Gastroesophageal sphincter (tissue), 4 donors: ENCODE measurements at places on chromosomes 13 and 19. TPM values are rescaled to one million over a fixed set of nuclear protein-coding genes. Genes with fewer than 3 reads are reported as not detected.

IQCN gene
- total RNA-seq = 0.50 TPM

LPAR2 gene
- 1.4 TPM for total RNA-seq

KLK4 gene
- not detected for total RNA-seq

DCT gene
- 0.13 TPM for total RNA-seq

IL12RB1 gene
- total RNA-seq = 1.3 TPM

DNA sequence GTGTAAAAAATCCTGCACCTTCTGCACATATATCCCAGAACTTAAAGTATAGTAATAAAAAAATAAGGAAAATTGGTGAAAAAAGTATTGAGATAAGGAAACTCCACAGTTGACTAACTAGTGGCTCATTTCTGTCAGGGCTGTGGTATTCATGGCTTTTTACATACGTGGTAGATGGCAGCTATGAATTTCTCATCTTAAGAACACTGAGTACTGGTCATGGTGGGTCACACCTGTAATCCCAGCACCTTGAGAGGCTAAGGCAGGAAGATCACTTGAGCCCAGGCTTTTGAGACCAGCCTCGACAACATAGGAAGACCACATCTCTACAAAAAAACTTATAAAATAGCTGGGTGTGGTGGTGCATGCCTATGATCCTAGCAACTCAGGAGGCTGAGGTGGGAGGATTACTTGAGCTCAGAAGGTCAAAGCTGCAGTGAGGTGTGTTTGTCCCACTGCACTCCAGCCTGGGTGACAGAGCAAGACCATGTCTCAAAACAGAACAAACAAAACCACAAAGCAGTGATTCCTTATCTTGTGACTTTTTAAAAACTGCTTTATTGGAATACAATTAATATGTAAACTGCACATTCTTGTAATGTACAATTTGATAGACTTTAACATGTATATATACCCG lies 16.8 kb downstream of the SLAIN1 start:
- no peak for ATAC-seq

DNA sequence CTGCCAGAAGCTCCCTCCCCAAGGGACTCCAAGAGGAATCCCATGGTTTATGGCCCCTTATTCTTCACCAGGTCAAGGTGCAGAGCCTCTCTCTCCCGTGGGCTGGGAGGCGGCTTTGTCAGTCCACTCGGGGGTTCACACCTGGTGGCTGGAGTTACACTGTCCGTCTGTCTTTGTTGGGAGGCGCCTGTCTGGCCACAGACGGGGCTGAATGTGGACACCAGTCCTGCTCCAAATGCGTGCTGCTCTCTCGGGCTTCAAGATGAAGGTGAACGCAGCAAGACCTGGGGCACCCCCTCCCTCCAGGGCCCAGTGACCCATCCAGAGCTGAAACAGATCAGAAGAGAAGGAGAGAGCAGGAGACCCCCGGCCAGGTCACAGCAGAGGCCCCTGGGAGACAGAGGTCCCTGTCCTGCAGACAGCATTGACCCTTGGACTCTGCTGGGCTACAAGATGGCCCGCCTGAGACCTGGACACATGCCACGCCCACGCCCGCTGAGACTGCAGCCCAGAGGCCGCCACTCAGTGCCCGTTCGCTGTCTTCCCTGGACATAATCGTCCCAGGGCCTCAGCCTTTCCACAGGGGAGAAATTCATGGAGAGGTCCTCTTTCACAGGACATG lies 29.9 kb upstream of the TUBGCP3 start:
- no peak for ATAC-seq

DNA sequence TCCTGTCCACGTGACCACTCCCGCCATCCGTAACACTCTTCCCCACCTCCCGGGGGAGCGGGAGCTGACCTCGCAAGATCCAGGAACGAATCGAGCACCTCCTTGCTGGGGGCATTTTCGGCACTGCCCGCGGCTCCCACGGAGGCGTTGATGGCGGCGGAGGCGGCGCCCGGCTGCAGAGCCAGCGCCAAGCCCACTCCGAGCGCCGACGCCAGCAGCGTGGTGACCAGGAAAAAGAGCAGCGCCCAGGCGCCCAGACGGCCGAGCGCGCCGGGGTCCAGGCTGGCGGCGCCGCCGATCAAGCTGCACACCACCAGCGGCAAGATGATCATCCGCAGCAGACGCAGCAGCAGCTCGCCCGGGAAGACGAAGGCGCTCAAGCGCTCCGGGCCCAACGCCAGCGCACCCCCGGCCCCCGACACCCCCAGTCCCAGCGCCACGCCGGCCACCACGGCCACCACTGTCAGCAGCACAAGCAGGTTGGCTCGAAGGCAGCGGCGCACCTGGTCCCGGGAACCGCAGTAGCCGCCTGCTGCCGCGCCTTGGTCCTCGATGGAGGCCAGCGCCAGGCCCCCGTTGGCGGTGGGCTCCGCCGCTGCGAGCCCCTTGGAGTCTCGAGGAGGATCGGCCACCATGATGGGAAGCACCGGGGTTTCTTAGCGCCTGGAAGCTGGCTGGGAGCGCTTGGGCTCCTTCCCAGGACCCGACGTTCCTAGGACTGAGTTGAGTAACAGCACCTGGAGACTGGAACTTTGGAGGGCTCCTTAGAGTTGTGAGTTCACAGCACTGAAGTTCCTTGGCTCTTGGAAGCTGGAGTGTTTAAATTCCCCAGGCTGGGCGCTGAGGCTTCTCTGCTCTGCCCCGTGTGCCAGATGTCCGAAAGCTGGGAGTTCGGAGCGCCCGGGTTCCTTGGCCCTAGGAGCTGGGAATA lies 798 bp downstream of the SLC1A5 start:
- ATAC-seq = peak; percentile 51

GRCh38 chr13:105957769-105958438 lies 577.6 kb downstream of the EFNB2 start:
- ATAC-seq = no peak
